Activated CD8-positive, alpha-beta memory T cell treated with anti-CD3 and anti-CD28 coated beads for 48 hours (primary cell): ENCODE measurements at places on chromosomes 1 and 21.

- no peak for DNase-seq
These were observed 3.8 kb downstream of the LAMC1 start for GRCh38 chr1:183027031-183027430.

DNA sequence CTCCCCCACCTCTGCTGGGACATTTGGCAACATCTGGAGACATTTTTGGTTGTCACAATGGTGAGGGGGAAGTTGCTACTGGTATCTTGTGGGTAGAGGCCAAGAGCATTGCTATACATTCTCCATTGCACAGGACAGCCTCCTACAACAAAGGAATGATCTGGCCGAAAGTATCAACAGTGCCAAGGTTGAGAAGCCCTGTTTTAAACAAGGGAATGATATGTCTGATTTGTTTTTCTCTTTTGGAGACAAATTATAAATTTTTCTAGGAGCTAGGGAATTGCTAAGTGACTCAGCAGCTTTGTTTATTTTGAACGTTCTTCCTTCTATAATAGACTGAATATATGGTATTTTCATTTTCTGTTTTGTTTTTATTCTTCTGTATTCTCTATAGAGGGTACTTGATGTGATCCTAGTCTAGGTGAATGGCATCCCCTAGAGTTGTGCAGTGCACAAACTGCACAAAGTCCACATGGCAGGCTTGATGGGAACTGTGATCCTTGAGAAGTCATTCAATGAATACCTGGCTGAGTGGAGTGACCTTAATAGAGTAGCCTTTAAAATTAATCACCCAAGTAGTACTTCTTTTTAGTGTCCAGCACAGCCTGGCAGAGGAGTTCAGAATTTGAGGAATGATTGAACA is 288.6 kb upstream of the USP24 start:
- no peak for DNase-seq

GRCh38 chr1:151526735-151527525 is 13.2 kb upstream of the TUFT1 start:
- no peak for DNase-seq

GRCh38 chr1:186327331-186327730 is 47.7 kb downstream of the TPR start:
- DNase-seq: no peak

DNA sequence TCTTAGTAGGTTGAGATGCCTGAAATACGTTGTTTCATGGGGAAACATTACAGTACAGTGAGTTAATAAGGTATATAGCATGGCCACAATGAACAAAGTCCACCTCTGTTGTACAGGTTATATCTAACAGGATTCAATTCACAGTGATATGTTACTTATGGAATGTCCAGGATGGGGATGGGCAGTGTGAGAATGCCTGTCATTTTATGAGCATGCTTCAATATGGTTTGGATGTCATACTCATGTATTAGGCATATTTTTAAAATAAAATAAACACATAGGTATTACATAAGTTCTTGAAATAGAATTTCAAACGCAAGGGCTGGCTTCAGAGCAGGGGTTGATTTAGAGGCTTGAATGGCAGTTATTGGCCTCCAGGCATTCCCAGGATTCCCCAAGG is 6.1 kb upstream of the PHLDA3 start:
- DNase-seq: no peak

DNA sequence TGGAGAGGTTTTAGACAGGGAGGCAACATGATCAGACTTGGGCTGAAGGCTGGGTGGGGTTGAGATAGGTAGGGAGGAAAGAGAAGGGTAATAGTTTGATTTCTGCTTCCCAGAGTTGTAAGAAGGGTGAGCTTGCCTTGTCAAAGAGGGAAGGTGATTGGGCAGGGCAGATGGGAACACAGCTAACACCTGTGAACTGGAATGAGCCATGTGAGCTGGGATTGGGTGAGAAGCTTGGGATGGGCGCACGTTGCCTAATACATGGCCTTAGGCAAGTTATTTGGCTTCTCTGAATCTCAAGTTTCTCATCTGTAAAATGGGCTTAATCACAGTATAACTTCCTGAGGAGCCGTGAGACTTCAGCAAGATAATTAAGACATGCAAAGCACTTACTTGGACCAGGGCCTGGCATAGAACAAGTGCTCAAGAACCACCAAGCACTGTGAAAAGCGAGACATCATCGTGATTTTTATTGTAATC is 33.8 kb upstream of the ID3 start:
- no peak for DNase-seq

- DNase-seq: no peak
These were observed 15.5 kb downstream of the PROX1 start for GRCh38 chr1:214003233-214003632.

DNA sequence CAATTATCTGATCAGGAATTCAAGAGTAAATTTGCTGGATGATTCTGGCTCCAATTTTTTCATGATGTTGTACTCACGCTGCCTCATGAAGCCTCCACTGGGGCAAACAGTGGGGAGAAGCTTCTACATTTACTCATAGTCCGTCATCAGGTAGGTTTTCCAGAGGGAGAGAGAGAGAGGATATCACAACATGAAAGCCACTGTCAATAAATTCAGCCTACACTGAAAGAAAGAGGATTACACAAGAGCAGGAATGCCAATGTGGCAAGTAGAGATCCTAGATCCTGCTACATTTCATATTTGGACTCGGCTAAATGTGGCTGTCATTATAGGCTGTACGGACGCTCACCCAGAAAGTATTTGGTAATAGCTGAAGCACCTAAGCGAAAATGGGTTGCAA is 819.9 kb downstream of the BRINP3 start:
- DNase-seq: no peak

GRCh38 chr1:153613406-153613805 is 469 bp upstream of the S100A16 start:
- DNase-seq: no peak

GRCh38 chr1:94527447-94528031 is 14.0 kb downstream of the F3 start:
- DNase-seq: no peak

DNA sequence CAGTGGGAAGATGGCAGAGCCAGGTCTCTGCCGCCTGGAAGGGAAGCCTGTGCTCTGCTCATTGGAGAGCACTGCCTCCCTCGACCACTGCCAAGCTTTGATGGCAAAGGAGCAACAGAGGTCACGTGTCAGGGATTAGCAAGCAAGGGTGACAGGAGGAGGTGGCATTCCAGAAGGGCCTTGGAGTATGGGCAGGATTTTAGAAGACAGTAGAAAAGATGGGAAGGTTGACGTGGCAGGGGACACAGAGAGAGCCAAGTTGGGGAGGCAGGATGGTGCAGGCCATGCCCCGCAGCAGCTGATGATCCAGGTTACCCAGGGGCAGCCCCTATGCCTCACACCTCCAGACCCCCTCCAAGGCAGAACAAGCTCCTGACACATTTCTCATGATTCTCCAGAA is 21.9 kb upstream of the LBR start:
- DNase-seq: no peak

DNA sequence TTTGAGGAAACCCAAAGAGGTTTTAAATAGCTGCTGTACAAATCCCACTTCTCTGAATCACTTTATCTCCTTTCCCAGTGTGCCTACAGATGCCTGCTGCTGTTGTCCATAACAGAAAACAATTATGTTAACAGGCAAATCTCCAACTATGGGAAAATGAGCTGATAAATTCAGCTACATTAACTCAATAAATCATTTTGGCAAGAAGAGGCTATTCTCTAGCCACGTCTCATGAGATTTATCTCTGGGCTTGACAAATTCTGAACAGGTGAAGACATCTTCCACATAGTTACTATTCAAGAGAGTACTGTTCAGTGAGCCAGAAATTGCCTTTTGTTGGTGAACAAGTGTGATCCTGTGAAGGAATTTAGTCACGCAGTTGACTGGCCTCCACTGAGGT is 327.1 kb upstream of the FMN2 start:
- DNase-seq: no peak

GRCh38 chr1:4027008-4027407 is 126.9 kb upstream of the C1orf174 start:
- DNase-seq: no peak

- DNase-seq: no peak
These were observed 5.9 kb downstream of the SOD1 start for GRCh38 chr21:31665397-31665796.

- DNase-seq: no peak
These were observed 13.0 kb upstream of the ST6GALNAC5 start for GRCh38 chr1:76854255-76854654.

DNA sequence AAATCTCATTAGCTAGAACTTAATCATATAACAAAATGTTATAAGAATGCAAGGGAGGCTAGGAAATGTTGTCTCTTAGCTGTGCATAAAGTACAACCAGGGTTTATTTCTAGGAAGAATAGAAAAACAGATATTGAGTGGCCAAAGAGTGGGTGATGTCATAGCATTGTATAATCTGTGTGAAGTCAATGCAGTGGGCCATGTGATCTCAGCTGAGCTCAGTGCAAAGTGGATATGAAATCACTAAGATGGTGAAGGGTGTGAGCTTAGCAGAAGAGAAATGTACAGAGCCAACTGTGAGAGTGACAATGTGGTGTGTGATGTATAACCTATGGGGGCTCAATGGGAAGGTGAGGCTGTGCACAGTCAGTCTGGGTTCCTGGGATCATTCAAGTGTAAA is 29.7 kb upstream of the DUSP23 start:
- no peak for DNase-seq

DNA sequence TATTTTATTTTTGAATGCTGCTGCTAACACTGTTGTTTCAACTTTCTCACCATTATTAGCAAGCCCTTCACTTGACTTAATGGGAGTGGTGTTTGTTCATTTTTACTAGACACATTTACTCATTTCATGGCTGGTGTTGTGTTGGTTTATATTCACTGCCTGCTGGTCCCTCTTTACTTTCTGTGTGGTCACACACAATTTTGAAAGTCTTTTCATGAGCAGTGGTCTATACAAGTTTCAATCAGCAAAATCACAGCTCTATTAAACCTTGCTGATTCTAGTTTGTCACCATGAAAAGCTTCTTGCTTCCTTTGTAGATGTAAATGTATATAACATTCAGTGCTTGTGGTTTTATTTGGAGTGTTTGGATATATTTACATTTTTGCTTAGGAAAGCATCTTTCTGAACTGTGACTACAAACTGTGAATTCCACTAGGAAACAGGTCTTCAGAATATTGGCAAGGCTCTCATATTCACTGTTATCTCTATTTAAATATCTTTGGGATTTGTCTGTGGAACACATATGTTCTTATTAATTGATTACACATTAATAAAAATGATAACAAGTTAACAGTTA is 22.8 kb downstream of the ATP6V1G3 start:
- no peak for DNase-seq

DNA sequence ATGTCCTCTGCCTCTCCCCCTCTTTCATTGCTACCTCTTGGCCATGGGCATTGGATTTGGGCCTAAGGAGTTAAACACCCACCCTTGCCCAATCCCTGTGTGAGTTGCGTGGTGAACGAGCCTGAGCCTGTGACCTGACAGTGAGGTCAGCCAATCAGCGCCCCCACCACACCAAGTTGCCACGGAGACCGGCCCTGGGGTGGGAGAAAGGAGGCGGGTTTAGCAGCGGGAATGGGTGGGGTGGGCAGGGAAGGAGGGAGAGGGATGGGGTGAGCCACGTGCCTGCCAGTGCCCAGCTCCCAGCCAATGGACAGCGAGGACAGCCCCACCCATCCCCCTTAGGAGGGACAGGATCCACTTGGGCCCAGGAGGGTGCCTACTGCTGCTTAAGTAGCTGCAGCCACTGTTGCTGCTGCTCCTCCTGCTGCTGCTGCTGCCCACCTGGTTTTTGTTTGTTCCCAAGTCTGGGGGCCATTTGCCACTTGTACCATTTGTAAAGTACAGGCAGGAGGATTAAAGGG is 9.5 kb downstream of the ZBTB7B start:
- DNase-seq: no peak

GRCh38 chr1:112257043-112257835 is 138.8 kb upstream of the CTTNBP2NL start:
- DNase-seq: no peak

GRCh38 chr1:67298762-67299161 is 8.9 kb upstream of the IL12RB2 start:
- DNase-seq: no peak

GRCh38 chr1:41444246-41444645 is 40.2 kb downstream of the EDN2 start:
- DNase-seq: no peak

DNA sequence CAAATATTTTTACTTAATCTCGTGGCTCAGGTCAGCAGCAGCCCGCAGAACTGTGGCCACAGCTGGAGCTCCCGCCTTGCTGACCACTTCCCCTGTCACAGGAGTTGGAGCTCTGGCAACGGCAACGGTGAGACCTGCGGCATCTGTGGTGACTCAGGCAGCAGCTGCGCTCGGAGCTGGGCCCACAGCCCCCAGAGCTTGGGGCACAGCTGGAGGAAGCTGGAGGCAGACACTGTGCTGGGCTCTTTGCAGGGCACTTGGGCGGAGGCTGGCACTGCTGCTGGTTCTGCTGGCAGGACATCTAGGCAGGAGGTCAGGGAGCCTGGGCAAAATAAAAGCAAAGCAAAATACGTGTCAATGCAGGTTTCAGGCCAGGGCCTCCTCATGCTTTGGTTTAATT is at the start of gene LCE3A:
TSS of gene LCE3A (minus strand) at position 301 of the 400 bp plus-strand sequence. CDS start at position 301, 0 bp downstream.
- no peak for DNase-seq

- no peak for DNase-seq
These were observed 57.1 kb downstream of the ZC3H11B start for GRCh38 chr1:219555806-219556205.

- DNase-seq: no peak
These were observed 1.7 kb downstream of the IKBKE start for GRCh38 chr1:206472024-206472423.

DNA sequence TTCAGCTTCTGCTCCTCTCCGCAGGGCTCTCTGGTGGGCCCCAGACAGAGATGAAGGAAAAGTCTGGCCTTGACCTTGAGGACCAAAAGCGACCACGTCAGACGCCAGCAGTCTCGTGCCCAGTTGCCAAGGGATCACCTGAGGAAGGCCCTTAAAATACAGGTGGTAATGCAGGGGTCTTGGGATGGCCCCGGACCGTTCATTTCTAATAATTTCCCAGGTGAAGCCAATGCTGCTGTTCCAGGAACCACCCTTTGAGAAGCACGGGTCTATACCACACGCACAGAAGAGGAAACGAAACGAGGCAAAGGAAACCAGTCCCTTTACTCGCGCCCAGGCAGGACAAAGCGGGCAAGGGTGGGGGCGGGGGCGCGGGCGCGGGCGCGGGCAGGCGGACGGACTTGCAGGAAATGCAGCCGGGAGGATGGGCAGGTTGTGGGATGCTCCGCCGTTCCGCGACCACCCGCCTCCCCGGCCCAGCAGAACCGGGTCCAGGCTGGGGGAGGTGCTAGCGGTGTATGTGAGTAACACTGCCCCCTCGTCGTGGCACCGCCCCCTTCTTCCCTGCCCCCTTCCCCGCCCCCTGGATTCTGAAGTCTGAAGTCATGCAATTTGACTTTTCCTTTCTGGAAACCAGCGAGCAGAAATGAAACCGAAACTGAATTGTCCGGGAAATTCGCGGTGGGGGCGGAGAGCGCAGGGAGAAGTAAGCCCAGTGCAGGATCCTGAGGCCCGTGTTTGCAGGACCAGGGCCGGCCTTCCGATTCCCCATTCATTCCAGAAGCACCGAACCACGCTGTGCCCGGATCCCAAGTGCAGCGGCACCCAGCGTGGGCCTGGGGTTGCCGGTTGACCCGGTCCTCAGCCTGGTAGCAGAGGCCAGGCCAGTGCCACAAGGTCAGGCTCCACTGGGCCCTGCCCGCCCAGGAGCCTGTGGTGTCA is 5.8 kb upstream of the MX1 start:
- DNase-seq: peak; percentile 18
